ENCODE measurements at places on chromosomes 13 and 19.

GRCh38 chr13:91894316-91894715, 495.9 kb downstream of the GPC5 start:
- DNase-seq: no peak

DNA sequence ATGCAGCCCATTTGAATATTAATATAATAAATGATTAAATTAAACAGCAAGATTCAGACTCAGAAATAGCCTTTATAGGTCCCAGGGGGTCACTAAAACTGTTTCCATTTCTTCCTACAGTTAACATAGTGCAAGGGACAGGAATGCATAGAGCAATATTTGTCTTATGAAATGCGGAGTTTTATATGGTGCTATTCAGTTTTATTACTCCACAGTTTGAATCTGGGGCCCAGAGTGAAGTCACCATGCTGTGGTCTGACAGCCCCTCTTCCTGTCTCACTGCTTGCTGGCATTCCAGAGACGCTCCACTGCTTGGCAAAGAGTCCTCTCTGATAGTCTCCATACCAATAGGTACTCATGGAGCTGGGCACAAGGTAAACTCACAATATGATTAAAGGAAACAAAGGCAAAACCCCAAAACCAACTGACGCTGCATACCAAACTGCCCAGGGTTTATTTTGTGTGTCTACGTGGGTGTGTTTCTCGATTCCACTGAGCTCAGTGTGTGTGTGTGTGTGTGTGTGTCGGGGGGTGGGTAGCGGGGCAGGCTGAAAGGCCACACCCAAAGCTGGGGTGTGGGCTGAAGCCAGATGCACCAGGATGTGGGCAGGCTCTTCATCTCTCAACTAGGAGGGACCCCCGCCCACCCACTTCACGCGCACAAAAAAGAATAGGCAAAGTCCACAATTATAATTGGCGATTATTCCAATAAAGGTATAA, 277.9 kb downstream of the TSHZ3 start:
- DNase-seq: no peak

DNA sequence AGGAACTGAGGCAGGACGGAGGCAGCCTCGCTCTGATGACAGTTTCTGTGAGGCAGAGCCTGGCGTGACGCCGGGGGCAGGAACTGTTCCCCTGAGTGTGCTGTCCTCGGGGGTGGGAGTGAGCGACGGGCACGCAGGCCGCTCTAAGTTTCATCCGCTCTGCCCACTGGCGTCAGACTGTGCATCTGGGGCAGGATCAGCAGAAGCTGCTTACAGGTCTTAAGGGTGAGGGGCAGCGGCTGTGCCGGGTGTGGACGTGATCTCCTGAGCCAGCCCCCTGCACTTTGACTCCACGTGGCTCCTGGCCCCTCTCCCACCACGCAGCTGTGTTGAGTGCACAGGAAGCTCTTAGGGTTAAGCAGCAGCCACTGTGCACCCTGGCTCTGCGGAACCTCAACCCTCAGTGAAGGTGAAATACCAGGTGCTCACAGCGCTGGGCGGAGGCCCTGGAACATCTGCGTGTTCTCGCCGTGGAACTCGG, 1.5 kb downstream of the GRK1 start:
- no peak for DNase-seq

DNA sequence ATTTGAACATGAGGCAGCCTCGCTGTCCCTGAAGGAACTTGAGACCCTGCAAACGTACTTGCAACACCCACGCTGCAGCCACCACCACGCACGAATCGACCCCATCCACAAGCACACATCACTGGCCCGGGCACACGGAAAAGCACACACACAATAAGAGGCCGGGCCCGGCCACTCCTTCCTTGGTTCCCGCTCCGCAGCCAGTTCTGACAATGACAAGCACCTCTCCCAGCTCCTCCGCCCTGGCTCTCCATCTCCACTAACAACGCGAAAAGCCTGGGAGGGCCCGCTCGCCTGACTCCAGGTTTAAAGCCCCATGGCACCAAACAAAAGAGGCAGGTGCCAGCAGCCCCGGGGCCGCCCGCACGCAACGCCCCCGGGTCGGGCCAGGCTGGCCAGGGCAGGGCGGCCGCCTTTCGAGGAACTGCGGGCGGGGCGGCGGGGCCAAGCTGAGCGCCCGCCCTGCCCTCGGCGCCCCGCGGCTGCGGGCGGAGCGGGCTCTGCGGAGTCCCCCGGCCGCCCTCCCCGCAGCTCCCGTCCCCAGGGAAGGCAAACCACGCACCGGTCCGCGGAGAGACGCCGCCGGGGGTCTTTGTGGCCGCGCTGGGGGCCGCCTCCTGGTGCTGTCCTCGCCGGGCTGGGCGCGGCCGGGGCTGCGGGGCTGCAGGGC, 495 bp downstream of the DCLK1 start:
- no peak for DNase-seq

GRCh38 chr13:65825039-65825438, 1405.1 kb downstream of the PCDH9 start:
- no peak for DNase-seq

GRCh38 chr13:44422755-44423643, 49.4 kb downstream of the SERP2 start:
- no peak for DNase-seq

DNA sequence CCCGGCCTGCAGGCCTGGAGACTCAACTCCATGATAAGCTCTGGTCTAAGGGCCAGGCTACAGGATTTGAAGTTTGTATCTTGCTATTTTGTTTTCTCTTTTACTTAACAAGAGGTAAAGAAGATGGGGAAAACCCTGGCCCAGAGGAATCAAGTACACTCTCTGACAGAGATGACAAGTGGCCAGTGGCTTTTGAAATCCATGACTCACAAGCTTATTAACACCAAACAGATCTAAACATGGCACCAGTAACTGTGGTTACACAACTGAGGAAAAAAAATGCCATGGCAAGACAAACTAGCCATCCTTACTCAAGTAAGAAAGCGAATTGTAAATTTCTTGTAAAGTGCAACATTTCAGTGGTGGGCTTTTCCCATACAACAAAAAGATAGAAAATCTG, 72.6 kb upstream of the SERTM1 start:
- DNase-seq: no peak

- DNase-seq: no peak
Measured at GRCh38 chr13:90974249-90974975, 373.1 kb upstream of the MIR17HG start.

DNA sequence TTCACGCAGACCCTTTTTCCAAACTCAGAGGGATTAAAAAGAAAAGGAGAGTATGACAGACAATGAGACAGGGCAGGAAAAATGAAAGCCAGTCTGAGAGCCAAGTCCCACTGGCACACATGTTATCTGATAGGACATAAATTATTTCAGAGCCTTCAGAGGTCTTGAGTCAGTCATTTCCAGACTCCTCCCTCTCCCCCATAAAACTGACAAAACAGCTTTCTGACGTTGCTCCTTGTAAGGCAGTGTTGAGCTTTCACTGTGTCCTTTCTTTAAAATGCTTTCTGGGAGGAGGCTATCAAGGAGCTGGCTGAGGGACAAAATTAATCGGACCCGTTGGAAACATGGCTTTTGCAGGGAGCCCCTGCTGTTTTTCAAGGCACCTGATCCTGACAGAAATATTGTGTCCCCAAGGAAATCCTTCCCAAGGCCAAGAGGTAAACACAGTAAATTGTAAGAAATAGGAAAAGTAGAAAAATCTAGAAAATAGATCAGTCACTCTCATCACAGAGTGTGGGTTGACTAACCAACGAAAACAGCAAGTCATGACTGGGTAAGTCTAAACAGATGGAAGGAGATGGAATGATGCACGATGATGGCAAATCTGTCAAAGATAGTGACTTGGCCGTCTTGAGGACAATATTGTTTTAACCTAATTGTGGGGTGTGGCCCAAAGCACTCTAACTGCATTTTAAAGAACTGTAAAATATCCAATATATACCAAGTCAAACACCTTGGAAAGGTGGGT, 89.7 kb downstream of the DCT start:
- DNase-seq: no peak

DNA sequence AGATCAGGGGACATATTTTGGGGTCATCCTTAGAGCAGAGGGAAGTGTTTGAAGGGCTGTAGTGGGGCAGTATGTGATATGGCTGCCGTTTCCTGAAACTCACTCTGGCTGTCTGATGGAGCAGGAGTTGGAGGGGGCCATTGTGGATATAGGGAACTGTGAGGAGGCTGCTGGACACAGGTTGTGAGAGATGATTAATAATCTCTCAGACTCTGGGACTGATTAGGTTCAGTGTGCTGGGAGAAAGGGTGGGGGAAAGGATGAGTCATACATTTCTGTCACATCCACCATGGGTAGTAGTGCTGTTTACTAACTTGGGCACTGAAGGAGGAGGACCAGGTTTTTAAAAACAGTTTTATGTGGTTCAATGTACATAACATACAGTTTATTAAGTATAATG, 4.8 kb downstream of the B3GLCT start:
- no peak for DNase-seq

DNA sequence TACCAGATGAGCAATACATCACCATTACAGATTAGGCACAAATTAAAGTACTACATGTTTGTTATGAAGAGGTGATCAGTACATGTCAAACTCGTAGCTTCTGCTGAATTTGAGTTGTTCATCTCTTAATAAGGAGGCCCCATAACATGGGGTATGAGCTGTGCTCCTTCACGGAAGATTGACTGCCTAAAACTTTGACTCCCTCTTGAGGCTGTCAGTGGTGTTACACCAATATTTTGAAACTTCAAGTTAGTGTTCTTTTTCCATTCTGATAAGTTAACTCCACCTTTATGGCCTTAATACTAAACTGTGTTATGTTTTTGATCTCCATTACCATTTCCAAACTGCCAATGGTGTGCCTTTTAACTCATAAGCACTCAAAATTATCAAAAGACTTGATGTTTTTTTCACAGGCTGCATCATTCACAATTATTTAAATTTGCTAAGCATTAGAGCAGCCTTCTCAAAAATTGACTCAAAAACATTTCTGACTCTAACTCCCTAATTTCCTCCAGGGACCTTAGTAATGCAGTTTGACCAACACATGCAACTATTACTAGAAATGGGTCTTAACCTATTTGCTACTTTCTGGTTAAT, 1591.5 kb downstream of the PCDH9 start:
- DNase-seq: no peak

DNA sequence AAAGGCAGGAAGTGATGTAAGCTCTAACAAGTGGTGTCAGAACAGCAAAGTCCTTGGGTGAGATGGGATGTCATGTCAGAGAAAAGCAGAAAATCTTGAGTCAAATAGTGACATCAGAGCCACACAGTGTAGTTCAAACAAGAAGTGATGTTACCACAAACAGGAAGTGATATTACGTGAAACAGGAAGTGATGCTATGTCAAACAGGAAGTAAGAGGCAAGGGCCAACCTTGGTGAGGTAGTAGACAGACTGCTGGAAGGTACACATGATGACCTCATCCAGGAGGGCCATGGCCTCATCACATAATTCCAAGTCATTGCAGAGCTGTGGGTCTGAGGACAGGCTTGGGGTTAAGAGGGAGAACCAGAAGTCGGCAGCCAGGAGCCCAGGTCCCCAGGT, 7.0 kb upstream of the MAMSTR start:
- no peak for DNase-seq

DNA sequence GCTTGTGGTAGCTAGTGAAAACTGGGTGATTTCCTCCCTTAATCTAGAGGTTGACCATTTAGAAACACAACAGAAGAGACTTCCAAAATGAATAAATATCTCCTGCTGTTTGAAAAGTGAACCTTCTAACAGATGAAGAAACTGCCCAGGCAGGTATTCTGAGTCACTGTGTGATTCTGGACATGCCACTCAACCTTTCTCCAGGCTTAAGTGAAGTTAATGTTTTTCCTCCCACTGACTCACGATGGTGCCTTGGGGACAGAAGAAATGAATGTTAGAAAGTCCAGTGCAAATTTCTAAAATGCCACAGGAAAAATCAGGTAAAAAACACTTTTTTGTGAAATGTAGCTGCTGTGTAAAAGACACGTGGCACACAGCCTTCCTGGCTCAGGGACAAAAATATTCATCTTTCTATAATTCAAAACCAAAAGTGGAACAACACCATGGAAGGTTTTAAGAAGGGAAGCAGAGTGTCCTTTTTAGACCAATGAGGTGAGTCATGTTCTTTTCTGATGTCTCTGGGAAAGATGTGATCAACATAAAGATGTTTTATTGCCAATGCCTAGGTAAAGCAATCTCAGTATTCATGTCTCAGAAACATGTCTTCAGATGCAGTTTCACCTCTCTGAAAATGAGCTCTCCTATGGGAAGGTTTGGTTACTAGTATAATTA, 9.1 kb downstream of the UBE2L5 start:
- no peak for DNase-seq

DNA sequence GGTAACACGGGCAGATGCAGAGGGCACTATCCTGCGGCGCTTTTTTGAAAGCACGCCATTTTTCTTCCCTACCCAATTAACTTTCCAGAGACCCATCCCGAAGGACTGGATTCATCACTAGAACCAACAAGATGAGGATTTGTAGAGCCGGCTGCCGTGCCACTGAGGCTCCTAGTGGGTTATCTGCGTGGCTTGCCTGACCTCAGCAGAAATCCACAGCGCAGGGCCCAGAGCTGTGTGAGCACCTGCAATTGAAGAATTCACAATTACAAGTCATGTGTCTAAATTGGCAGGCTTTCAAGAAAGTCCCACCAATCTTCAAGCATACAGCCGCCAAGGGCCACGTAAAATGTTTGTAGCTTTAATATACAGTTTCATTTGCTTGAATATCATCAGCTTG, 75.5 kb downstream of the ALOX5AP start:
- DNase-seq: no peak

Measured in effector CD8-positive, alpha-beta T cell (primary cell).